ENCODE measurements at places on chromosomes 7 and 10.
A peak's percentile ranks its signal among the peaks of the same experiment; 100 is the strongest.

DNA sequence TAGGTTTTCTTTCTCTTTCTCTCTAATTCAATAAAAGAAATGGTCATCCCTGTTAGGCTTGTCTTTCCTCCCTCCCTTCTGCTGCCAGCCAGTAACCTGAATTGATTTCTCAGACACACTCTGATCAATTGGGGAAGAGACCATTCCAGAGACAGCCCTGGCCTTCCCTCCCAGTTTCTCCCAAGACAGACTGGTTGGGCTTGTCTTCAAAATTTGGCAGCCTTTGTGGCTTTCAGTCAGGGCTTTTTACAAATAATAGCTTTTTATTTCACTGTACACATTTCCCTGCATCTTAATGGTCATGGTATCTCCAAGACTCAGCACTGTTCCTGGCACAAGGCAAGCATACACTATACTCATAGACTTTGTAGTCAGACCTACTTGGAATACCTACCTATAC is 33.9 kb downstream of the BCAP29 start:
- DNase-seq, result no peak

GRCh38 chr10:100072514-100072913 is 9.2 kb downstream of the CPN1 start:
- DNase-seq, result peak; percentile 76

DNA sequence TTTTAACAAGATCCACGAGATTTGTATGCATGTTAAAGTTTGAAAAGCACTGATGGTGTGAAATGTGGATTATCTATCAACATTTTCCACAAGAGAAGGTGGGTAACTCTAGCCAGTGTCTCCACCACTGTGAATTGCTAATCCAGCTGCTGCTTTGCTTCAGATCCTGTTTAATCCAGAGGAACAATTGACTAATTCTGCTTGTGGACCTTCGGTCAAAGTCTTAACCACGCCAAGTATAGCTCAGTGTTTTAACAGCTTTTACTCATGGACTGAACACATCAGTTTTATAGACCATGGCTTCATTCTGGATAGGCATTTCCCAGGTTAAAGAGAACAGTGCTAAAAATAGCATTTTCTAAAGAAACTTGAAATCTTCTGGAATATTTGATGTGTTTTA is 23.5 kb downstream of the ADK start:
- DNase-seq, result no peak

- no peak for DNase-seq
Observed at GRCh38 chr7:132117181-132117580, 459.1 kb downstream of the PLXNA4 start.

- DNase-seq, result no peak
Observed at GRCh38 chr10:52359441-52359840, 45.4 kb downstream of the DKK1 start.

GRCh38 chr7:56287429-56288138 is 171.4 kb upstream of the NUPR2 start:
- DNase-seq, result no peak

- no peak for DNase-seq
Observed at GRCh38 chr10:133225707-133226191, 4.3 kb upstream of the UTF1 start.

- no peak for DNase-seq
Observed at GRCh38 chr7:18913106-18913505, 204.3 kb downstream of the TWIST1 start.

GRCh38 chr10:116636976-116637375 is 16.2 kb downstream of the PNLIPRP2 start:
- DNase-seq, result no peak

GRCh38 chr7:159249671-159250070 is 105.0 kb upstream of the VIPR2 start:
- DNase-seq, result no peak

DNA sequence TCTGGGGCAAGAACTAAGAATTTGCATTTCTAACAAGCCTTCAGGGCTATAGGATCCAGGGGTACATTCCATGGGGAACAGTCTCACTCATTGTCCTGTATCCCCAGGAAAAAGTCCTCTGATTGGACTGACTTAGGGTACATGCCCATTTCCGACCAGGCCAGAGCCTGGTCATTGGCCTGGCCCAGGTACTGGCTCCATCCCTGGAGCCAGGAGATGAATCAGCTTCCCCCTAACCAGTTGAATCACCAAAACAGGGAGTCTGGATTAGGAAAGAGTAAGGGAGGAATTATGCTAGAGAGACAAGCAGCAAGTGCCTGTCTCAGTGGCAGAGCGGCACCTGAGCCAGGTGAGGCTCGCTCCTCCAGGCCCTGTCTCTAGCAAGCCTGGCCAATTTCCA is 137.5 kb downstream of the FGFR2 start:
- DNase-seq, result no peak

DNA sequence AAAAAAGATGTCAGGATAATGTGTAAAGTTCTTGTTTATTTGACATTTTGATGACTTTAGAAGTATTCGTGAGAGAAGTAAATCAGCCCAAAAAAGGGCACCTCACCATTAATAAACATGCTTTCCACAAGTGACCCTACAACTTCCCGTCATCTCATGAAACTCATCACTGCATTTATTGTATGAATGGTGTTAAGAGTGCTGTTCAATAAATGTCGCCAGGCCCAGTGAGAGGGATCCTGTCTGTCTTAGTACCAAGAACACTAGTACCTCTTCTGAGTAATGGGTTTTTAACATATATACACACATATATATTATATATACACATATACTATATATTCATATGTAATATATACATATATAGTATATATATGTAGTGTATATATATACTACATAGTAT is 61.9 kb downstream of the TMEM26 start:
- no peak for DNase-seq

DNA sequence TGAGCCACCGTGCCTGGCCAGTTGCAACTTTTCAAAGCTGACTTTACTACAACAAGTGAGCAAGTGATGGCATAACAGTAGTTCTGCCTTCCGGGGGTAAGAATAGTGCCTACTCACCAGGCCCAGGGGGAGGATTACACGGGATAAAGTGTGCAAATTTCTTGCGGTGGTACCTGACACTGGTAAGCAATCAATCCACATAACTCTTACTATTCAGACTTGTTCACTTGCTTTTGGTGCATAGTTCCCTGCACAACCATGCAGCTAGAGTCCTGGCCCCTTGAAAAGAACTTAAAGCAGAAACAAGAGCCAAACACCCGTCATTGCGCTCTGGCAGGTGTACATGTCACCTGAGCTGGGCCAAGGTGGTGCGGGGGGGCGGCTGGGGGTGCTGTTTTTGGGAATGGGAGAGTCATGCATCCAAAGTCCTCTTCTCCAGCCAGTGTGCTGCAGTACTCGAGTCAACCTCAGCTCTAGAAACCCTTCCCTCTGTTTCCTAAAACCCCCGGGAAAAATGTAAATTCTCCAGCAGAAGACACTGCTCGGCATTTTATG is 5.4 kb upstream of the COBL start:
- no peak for DNase-seq

DNA sequence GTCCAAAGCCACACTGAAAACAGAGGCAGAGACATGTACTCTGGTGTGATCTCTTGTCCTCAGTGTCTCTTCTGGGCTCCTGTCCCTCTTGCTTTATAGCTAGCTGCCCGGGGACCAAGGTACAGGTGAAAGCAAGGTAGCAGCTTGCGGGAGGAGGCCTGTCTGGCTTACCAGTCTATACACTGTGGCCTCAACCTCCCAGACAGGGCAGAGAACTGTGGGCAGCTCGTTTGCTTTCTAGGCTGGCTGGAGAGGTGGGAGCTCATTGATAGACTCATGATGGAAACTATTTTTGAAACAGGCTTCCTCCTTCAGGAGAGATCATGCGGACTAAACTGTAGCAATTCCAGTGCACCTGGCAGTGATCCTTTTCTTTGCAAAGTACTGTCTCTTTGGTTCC is 4.6 kb downstream of the CYREN start:
- no peak for DNase-seq

- DNase-seq, result peak; percentile 61
Observed at GRCh38 chr10:14603534-14604102, 171.1 kb downstream of the FAM107B start.

GRCh38 chr7:47376991-47377616 is 204.8 kb downstream of the TNS3 start:
- DNase-seq, result no peak

DNA sequence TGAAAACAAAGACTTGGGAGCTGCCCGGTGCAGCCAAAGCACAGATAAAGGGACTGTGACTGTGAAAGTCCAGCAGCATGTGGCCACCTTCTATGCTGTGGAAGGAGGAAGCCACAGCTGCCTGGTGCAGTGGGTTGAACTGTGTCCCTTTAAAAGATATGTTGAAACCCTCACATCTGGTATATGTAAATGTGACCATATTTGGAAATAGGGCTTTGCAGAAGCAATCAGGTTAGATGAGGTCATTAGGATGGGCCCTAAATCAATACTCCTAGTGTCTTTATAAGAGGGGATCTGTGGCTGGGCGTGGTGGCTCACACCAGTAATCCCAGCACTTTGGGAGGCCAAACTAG is 136.9 kb downstream of the GLI3 start:
- DNase-seq, result no peak

DNA sequence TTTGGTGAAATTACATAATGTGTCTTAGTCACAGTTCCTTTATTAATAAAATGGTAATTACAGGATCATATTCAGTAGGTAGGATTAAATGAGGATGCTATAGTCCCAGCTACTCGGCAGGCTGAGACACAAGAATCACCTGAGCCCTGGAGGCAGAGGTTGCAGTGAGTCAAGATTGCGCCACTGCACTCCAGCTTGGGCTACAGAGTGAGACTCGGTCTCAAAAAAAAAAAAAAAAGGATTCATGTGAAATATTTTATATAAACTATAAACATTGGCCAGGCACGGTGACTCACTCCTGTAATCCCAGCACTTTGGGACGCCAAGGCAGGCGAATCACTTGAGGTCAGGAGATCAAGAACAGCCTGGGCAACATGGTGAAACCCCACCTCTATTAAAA is 197.9 kb downstream of the IMMP2L start:
- no peak for DNase-seq

- no peak for DNase-seq
Observed at GRCh38 chr7:80841423-80841955, 77.4 kb downstream of the SEMA3C start.

DNA sequence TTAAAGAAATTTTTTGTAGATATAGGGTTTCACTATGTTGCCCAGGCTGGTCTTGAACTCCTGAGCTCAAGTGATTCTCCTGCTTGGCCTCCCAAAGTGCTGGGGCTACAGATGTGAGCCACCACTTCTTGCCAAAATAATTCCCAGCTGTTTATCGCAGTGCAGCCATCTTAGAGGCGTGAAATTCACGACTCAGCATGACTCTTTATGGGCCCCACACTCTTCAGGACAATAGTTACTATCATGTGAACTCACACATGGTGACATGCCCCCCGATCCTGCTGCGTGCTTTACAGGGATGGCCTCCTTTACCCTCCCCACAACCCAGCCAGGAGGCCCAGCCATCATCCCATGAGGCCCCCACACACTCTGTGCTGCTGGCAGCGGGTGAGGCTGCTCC is 4.6 kb downstream of the COX19 start:
- DNase-seq, result no peak

- no peak for DNase-seq
Observed at GRCh38 chr7:123218866-123219265, 19.1 kb upstream of the SLC13A1 start.

DNA sequence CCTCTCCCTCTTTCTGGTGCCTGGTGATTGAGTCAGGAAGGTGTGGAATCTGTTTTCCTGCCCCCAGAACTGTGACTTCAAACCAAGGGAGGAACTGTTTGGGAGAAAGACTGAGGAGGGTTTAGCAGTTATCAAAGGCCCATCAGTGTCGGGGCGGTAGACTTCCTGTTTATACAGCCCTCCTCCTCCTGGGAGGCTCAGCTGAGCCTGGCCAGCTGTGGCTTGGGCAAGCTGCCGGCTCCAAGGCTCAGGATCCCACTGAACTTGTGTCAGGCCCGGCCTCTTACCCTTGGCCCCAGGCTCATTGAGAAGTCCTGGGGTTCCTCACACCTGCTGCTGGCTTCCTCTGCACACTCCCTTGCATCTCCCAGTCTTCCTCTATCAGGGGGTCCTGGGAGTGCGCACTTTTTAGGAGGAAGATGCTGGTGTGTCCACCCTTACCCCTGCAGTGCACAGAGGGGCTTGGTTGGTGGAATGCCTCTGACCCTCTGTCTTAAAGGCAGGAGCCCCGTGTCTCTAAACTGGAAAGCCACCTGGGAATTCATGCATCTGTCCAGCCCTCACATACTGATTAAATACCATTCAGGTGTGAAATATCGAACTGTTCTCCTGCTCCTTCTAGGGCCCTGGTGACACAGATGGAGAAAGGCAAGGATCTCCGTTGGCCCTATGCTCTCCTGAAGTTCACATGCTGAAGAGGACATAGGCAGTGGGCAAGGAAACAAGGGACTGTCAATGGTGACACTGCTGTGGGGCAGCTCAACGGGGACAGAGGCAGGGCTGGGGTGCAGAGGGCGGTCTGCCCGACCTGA is 32.4 kb downstream of the CXCL12 start:
- DNase-seq, result no peak

DNA sequence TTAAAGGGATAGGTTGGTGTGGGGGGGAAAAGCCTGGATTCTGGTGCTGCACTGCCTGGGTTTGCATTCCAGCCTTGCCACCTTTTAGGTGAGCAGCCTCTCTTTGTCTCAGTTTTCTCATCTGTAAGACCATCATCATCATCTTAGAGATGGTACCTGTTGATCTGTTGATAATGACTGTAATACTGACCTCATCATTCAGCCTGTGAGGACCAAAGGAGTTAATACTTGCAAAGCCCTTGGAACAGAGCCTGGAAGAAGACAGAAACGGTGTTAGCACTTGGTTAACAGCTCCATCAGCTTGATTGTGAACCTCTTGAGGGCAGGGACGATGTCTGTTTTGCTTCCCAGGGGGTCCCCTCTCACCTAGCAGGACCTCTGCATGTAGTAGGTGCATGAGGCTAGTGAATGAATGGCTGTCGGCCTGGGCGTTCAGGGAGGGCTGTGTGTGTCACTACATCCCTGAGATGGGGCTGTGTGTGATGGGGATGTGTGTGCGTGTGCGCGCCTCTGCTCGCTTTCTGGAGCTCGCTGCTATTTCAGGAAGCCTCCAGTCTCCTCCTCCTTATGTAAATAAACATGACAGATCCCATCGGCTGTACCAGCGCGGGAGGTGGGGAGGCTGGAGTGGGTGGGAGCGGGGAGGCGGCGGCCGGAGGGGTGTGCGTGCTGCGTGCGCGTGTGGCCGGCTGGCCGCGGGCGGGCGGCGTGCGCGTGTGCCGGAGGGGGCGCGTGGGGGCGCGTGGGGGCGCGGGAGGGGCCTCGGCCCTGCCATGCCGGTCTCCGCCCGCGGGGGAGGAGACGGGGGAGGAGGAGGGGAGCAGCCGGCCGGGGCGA is 61.2 kb downstream of the NEURL1 start:
- DNase-seq, result peak; percentile 87

DNA sequence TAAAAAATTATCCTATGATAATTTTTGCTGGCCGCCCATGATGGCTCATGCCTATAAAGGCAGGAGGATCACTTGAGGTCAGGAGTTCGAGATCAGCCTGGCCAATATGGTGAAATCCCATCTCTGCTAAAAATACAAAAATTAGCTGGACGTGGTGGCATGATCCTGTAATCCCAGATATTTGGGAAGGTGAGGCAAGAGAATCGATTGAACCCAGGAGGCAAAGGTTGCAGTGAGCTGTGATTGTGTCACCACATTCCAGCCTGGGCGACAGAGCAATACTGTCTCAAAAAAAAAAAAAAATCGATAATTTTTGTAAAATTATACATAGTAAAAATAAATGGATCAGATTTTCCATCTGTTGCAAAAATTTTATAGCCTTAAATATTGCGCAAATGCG is 31.7 kb upstream of the CDK14 start:
- DNase-seq, result no peak

GRCh38 chr10:125812128-125812750 is 10.8 kb downstream of the UROS start:
- DNase-seq, result no peak
